CD4-positive, alpha-beta T cell treated with Interleukin-1 beta for 1 hour (primary cell): ENCODE measurements at places on chromosomes 12 and 14.

GRCh38 chr12:32140877-32141276, 34.2 kb downstream of the BICD1 start:
- DNase-seq: no peak

DNA sequence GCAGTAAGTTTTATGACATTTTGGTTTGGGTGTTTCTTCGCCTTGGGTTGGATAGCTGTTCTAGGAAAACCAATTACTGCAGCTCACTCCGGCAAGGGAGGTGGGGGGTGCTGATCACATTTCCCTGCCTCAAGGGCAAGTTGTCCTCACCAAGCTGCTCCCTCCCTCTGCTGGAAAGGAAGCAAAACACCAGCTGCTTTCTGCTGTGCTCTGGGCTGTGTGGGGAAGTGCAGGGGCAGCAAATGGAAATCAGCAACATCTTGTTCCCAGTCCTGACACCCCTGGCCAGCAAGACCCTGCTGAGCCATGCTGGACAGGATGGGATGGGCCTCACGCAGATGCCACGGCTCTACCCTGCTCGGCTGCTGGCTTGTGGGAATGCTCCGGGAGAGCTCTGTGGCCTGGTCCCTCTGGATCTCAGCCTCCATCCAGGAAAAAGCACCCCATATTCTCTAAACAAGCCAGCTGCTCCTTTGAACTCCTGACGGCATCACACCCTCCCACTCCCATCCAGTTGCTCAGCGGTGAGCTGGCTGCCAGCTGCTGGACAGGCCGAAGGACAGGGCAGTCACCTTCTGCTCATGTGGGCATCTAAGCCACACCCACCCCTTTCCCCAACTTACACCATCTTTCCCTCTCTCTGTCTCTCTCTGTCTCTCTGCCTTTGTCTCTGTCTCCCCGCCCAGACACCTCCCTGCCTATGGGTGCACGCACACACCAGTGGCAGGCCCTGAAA, 52.4 kb upstream of the EIF5 start:
- DNase-seq: no peak

DNA sequence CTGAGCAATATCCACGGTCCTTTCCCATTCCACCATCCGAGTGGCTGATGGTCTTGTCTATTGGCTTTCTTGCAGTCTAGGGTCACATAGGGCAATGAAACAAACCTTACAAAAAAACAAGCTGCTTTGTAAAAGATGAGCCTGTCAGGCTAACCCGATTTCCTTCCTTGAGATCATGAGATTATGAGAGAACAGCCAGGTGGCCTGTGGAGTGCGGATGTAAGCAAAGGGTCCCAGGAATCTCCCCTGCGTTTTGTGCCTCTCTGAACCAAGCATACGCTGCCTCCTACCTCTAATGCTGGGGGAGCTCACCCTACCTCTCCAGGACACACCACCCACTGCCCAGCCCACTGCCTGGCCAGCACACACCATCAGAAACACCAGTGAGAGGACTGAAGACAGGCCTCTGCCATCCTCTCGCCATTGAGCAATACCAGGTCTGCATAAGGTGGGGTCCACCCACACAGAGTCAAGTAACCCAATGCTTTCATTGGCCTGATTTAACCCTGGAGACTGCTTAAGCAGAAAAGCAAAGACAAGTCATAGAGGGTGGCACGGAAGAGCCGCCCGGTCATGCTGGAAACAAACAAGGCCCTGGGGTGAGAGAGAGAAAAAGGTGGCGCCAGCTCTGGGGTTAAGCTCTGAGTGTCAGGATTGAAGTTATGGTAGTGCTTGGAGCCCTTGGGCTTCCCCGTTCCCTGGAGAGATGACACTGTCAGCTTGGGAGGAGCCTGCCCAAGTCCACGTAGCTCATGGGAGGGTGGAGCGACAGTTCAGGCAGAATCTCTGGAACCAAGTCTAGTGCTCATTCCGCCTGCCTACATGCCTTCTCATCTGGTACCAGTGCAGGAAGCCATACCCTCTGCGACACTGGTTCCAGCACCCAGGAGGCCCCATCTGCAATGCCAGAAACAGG, 46.6 kb downstream of the CALM1 start:
- no peak for DNase-seq

DNA sequence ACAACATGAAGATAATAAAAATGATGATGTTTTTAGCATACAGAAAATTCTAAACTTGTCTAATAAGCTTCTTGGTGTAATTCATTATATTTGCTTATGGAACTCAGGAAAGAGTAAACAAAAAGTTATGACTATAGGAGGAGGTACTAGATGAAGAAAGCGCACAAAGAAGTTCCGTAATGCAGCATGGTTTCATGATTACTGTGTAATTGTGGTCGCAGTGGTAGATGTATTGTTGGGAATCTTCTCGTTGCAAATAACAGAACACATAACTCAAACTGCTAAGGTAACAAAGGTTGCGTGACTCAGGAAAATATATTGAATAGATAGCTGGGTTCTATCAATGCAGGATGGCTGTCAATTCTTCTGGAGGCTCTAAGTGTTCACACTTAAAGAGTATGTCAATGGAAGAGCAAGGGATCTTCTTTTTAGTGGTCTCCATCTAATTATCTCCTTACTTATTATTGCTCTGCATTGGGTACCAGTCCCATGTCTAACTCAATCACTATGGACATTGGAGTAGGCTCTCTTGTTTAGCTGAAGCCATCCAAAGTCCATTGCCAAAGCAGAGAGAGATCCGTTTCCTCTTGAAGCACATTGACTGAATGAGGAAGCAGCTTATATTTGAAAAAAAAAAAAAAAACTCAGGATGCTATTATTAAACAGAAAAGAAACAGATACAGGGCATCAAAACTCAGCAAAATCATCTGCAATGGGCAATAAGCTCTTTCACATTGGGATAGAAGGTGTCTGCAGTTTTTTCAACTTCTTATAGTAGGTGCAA, 283.4 kb upstream of the ATP2B1 start:
- DNase-seq: no peak

GRCh38 chr12:27772328-27773049, 7.5 kb upstream of the KLHL42 start:
- no peak for DNase-seq

GRCh38 chr12:128365651-128366231, 98.8 kb downstream of the TMEM132C start:
- no peak for DNase-seq

GRCh38 chr12:4045786-4046494, 172.7 kb upstream of the PARP11 start:
- DNase-seq: no peak

DNA sequence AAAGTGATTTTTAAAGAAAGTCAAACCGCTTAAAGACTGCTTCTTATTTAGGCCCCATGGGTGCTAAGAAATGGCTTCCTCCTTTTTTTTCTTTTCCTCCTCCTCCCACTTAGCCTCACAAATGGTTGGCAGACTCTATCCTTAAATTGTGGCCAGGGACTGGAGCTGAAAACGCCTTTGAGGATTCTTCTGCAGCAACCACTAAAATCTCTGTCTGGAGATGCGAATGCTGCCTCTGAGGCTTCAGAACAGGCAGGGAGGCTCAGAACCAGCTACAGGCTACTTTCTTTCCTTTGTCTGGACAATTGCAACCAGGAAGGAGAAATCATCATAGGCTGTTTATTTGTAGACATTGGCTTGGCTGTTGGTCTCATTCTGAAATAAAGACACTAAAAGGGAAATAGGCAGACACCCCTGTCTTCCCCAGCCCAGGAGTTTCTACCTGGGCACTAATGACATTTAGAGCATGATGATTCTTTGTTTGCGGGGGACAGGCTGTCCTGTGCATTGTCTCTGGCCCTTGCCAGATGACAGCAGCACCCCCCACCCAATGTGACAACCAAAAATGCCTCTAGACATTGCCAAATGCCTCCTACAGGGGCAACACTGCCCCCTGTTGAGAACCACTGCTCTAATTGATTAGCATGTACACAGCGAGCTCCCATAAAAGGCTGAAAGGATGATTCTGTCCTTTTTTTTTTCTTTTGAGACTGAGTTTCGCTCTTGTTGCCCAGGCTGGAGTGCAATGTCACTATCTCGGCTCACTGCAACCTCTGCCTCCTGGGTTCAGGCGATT, 50.3 kb downstream of the MAP1LC3B2 start:
- DNase-seq: peak; percentile 26

DNA sequence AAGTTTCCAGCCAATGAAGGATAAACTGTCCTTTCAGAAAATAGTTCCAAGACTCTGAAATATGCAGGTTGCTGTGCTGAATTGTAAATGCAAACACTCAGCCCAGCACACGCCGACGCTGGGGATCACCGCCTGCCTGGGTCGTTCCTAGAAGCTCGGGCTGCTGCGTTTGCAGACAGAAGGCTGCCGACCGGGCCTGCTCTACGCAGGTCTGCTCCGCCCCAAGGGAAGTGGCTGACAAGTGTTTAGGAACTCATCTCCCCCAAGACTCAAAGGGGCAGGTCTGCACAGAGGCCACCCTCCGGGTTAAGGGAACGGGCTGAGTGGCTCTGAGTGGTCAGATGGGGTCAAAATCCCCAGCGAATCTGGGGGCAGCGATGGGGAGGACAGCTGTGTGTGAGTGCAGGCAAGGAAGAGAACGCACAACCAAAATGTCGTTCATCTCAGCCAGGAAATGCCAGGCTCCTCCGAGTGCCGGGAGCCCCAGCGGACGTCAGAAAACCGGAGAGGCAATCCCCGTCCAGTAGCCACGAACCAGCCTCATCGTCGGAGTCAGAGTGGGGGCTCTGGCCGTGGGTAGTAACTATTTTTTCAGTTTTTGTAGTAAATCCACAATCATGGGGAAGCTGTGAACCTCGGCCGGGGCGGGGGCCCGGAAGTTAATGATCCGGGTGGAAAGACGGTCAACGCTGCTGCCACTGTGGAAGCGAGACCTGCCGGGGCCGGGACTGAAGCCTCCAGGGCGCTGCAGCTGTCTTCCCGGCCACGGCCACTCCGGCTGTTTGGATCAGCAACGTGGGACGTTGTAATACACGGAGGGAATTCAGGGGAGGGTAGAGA, 6.0 kb downstream of the GALNT9 start:
- no peak for DNase-seq

GRCh38 chr12:45343269-45344051, 127.6 kb downstream of the ANO6 start:
- DNase-seq: no peak

GRCh38 chr14:69712599-69713088, 54.3 kb upstream of the SRSF5 start:
- no peak for DNase-seq

DNA sequence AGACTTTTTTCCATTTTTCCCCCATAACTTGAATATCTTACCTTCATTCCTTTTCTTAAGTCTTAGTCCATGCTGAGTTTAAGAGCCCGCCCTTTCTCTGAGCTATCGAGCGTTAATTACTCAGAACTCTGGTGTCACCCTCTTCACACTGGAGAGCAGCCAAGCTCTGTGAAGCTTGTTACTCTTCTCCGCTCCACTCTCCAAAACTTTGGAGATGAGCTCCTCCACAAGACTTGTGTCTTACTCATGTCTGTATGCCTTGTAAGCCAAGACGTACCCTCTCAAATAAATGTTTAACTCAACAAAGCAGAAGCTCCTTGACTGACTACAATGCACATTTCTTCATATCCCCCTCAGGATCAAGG, 54.7 kb downstream of the DICER1 start:
- DNase-seq: no peak

GRCh38 chr12:6847676-6848075, 3.4 kb downstream of the CDCA3 start:
- DNase-seq: no peak

GRCh38 chr14:21036751-21037150, 2.1 kb upstream of the RNASE13 start:
- no peak for DNase-seq

GRCh38 chr12:89709157-89709994, 738 bp upstream of the ATP2B1 start:
- peak; percentile 99 for DNase-seq

DNA sequence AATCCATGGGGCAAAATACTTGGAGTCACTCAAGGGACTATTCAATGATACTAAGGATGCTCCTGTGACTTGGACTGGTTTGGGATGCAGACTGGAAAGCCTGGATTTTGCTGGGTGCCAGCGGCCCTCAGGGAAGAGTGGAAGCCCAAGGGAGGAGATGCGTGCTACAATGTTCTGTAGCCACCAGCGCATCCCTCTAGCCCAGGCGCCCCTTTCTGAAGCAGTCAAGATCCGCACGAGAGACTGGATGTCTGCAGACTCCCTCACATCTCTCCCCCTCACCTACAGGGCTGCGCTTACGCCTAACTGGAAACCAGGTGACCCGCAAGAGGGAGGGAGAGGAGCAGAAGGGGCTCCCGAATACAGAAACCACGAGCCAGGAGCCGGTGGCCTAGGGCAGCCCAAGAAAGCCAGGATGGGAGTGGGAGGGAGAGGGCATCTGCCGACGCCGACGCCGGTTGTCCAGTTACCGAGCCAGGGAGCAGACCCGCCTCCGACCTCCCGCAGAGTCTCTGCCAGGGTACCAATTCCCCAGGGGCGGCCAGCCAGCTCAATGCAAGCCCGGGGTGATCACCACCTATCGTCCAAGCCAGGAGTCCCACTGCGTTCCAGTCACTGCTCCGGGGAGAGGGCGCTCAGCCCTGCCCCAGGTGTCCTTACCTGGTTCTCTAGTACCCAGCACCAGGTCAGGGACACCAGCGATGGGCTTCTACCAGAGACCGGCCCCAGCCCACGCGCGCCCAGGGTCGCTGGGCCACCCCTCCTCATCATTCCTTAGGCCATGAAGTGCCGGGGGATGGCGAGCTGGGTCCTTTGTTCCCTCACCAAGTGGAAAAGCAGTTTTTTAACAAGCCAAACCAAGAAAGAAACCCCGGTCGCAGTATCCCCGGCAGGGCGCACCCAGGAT, 1.2 kb downstream of the NTN4 start:
- no peak for DNase-seq

DNA sequence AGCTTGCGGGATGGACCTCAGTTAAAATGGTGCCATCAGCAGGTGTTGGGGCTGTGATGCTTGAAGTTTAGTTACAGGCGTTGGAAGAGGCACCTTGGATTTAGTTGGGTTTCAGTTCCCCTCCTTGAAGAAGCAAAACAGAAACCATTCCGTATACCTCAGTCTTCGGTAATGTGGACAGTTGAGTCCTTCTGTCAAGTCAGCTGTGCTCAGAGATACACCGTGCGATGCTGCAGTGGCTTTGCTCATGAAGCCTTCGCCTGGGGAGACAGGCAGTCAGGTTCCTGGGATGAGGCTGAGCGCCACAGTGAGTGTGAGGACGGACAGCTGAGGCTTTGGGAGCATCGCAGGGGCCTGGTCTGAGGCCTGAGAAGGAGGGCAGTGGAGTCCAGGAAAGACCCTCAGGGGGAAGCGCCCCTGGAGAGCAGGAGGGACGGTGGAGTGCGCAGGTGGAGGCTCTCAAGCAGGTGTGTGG, 7.4 kb downstream of the RAN start:
- no peak for DNase-seq
